Cardiac muscle cell (in vitro differentiated cells and primary cell): ENCODE measurements at places on chromosomes 4 and X. TPM values are rescaled to one million over a fixed set of nuclear protein-coding genes. Genes with fewer than 3 reads are reported as not detected.

Gene IL13RA2
- not detected in 2 replicates for polyA plus RNA-seq

DNA sequence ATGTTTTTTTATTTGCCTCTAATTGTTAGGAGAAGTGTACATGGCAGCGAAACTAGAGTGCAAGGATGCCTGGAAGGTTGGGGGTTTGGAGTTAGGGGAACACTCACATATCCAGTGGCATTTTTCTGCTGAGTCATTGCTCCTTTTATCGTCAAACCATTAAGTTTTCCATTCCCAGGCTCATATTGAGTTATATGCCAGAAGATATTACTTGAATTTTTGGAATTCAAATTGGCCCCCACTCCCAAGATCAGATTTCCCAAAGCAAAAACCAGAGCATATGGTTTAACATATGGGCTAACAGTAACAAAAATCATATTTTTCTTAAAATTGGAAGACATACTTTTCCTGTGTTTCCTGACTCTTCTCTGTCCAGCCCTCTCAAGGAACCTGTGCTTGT lies 152.7 kb downstream of the FSTL5 start:
- no peak for DNase-seq

Gene F8A2
- not detected in 2 replicates for polyA plus RNA-seq

GRCh38 chr4:78756137-78756536 lies 20.0 kb upstream of the BMP2K start:
- no peak for DNase-seq

Gene PRRG3
- 5.6 and 18.1 TPM in 2 replicates for polyA plus RNA-seq

- no peak for DNase-seq
These were observed 464.7 kb upstream of the FAM47C start for GRCh38 chrX:36543499-36543898.

DNA sequence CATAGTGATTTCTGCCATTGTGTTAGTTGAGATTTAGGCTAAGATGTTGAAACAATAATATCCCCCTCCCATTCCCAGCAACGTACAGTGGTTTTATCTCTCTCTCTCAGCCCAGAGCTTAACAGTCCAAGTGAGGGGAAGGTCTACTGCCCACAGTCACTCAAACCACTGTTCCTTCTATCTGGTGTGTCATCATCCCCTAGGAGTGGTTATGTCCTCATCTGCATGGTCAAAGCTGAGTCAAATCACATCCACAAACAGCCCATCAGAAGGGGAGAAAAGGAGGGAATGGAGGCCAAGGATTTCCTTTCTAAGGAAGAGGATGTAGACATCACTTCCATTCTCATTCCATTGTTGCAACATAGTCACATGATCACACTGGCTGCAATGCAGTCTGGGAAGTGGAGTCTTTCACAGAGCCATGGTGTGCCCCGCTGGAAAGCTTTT lies 42.8 kb upstream of the CHRNA9 start:
- DNase-seq, result peak; percentile 77

GRCh38 chrX:11212741-11213140 lies 80.5 kb upstream of the AMELX start:
- no peak for DNase-seq

- no peak for DNase-seq
These were observed 68.4 kb upstream of the MID1IP1 start for GRCh38 chrX:38732866-38733265.

Gene GPR173
- polyA plus RNA-seq, result 3.6 and 3.8 TPM in 2 replicates

DNA sequence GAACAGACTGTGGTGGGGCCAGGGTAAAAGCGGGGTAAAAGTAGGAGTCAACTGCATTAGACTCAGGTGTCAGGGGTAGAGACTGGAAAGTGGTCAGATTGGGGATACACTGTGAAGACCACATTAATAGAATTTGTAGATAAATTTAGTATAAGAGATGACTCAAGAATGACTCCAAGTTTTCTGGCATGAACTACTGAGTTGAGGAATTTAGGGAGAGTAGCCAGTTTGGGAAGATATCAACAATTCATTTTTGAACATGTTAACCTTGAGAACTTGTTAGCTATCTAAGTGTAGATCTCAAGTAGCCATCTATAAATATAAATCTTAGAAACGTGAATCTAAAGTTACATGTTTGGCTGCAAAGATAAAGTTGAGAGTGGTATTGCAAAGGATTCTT lies 206.9 kb upstream of the HCCS start:
- no peak for DNase-seq

DNA sequence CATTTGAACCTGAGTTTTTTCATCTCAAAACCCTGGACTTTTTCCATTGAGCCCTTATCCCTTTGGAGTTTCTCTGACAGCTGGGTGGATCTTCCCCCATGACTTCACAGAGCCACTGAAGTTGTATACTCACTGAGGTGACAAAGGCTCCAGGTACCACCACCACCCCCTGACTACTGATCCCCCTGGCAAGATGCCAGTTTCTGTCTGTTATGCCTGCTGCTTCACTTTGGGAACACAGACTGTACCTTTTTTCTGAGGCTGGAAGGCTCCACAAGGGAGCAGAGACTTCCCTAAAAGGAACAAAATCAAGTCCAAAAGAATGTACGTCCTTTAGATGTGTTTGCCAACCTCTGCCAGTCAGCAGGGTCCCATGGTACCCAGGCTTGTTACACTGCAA lies 160.3 kb upstream of the JADE1 start:
- DNase-seq, result no peak

GRCh38 chr4:173420324-173420752 lies 21.4 kb upstream of the SCRG1 start:
- DNase-seq, result peak; percentile 46

Gene ADH1B
- not detected in 2 replicates for polyA plus RNA-seq

DNA sequence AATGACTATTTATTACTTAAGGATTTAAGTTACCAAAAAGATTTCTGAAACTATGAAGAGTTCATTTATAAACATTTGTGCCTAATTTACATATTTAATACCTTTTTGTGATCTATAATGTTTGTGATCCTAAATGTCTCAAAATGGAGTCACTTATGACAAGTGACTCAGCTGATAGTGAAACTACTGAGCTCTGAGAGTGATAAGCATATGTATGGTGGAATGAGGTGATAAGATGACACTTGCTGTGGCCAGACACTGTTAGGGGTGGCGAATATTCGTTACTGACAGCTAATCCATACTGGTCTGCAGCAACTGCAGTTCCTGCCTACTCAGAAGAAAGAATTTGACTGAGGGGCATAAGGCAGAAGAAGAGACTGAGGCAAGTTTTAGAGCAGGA lies 5.5 kb upstream of the NXF3 start:
- no peak for DNase-seq

DNA sequence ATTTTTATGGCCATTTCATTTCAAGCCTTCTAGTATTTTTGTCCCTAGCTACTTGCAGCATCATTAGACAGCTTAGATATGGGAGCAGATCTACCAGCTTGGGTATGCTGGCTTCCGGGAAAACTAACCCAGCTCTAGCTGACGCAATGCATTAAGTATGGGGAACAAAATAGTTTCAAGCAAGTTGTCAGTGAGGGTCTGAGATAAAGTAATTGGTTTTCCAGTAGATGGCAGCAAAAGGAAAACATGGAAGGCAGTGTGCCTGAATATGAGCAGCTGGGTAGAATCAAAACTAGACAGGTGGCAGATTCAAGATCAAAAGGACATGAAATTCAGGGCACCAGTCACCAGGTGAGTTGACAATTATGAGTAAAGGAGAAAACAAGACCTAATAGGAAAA lies 340.9 kb upstream of the CTSO start:
- DNase-seq, result peak; percentile 49

Gene UTP14A
- 4.7 and 7.8 TPM in 2 replicates for polyA plus RNA-seq

DNA sequence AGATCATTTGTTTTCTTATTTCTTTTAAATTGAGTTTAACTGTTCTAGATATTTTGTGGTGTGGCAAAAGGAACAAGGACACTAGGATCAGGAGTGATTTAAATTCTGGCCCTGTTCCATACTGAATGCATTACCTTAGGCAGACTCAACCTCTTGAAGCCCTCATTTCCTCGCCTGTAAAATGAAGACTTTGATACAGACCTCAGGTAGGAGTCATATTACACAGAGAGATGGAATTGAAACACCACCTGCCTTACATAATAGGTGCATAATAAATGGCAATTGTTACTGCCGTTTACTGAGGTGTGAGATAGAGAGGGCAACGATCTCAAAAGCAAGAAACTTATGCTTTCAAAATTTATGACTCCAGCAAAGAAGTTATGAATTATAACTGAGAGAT lies 28.2 kb upstream of the RASSF6 start:
- DNase-seq, result no peak

DNA sequence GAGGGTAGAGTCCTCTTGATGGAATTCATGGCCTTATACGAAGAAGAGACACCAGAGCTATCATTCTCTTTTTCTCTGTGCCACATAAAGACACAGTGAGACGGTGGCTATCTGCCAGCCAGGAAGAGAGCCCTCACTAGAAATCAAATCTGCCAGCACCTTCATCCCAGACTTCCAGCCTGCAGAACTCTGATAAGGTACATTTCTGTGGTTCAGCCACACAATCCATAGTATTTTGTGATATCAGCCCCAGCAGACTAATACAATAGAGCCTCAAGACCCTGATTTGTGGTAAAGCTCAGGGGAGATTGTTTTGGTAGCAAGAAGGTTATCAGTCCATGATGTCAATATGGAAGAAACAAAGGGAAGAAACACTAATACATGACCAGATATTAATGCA lies 1213.2 kb downstream of the NLGN4X start:
- no peak for DNase-seq

- DNase-seq, result no peak
These were observed 53.8 kb upstream of the NAP1L2 start for GRCh38 chrX:73268463-73268862.

Gene MID1IP1
- 25.3 and 45.7 TPM in 2 replicates for polyA plus RNA-seq

GRCh38 chrX:119726900-119727555 lies 31.4 kb upstream of the SOWAHD start:
- DNase-seq, result no peak

GRCh38 chrX:124388562-124388961 lies 42.2 kb downstream of the SH2D1A start:
- peak; percentile 65 for DNase-seq

Gene GRIA2
- not detected in 2 replicates for polyA plus RNA-seq

Gene MAGEA2B
- 0.29 TPM in 1 of 2 replicates, not detected in the other for polyA plus RNA-seq

Gene STK32B
- polyA plus RNA-seq, result not detected in 2 replicates

DNA sequence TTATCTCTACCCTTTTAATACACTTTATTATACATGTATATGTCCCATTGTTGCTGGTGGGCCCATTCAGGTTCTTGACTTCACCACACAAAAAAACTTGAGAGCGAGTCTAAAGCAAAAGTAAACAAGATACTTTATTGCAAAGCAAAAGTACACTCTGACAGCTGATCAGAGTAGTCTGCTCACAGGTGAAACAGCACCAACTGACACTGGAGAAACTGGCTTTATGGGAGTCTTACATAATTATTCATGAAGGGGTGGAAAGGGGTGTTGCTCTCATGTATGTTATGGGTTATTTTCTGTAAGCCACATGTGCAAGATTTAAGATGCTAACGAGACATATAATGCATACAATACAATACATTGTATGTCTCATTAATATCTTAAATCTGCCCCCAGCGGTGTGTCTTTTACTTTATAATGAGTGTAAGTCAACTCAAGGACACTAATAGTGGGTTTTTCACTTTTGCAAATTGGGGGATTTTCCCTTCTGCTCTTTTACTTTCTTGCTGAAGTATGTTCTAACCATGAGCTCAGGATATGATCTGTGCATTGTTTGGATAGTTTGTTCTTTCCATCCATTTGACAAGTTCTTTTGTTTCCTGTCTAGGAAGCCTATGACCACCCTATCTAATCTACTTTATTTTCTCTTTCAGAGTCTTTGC lies 256.1 kb upstream of the ITM2A start:
- no peak for DNase-seq

GRCh38 chrX:129540068-129540653 lies at the start of gene OCRL:
Gene OCRL, plus strand, starts transcription at chrX:129540259. Its CDS starts 181 bp downstream, at chrX:129540440.
- peak; percentile 72 for DNase-seq

- peak; percentile 8 for DNase-seq
These were observed 499.3 kb upstream of the CT83 start for GRCh38 chrX:116961872-116962582.

DNA sequence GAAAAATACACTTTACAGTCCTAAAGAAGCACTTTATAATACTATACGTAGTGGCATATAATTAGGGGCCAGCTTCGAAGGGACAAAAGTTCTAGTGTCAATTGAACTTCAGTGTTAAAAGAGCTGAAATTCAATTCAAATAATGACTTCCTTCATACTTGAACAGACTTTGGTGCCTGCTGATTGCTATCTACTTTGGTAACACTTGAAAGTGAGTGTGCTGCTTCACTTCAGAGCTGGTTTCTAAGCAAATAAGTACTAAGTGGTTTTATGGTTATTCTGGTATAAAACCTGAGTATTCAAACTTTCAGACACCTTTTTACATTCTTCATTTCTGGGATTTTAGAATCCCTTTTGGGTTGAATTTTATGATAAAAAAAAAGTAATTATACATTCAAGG lies 107.0 kb downstream of the SLC4A4 start:
- no peak for DNase-seq
